GM12864 (cell line): ENCODE measurements at places on chromosomes 7 and 10.

GRCh38 chr7:73865738-73866445 lies 4.9 kb downstream of the TMEM270 start:
- DNase-seq: no peak

- no peak for DNase-seq
Observed at GRCh38 chr7:74064696-74065095, 18.9 kb upstream of the LIMK1 start.

DNA sequence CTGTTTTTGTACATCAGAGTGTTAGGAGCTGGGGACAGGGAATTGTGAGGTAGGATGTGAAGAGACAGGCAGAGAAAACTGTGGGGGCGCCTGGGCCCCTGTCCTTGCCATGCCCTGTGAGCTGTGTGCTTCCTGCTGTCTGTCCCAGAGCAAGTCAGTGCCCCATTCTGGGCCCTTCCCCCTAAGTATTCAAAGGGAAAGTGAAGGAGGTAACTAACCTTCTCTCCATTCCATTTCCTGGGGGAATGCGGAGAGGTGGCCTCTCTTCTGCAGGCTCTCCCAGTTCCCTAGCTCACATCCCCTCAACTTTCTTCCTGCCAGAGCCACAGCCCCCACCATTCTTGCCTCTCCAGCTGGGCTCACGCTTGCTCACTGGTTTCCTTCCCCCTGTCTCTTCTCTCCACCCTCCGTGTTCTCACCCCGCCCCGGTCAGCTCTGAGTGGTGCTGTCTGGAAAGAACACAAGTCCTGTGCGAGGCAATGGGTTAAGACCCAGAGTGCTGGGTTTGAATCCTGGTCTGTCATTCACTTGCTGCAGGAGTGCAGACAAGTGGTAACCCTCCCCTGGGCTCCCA lies 9.7 kb upstream of the VSIR start:
- no peak for DNase-seq

- no peak for DNase-seq
Observed at GRCh38 chr10:71978988-71979691, 14.9 kb downstream of the CHST3 start.

GRCh38 chr7:115952832-115953231 lies 77.7 kb downstream of the TFEC start:
- DNase-seq: no peak

- no peak for DNase-seq
Observed at GRCh38 chr10:1774796-1775195, 37.5 kb upstream of the ADARB2 start.

DNA sequence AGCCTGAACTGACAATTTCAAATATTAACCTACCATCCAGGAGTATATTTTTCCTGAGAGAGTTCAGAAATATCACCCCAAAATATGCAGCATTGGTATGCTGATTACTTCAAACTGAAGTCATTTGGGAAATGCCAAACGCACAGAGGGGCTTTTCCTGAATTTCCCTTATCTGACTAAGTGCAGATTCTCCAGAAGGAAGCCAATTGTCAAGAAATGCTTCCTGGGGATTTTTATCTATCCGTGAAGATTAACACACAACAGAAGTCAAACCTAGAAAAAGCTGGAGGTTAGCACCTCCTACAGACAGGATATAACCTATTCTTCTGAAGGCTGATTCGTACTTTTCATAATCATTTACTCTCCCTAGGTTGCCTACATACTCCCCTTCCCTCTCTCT lies 91.0 kb downstream of the AKR1D1 start:
- no peak for DNase-seq

DNA sequence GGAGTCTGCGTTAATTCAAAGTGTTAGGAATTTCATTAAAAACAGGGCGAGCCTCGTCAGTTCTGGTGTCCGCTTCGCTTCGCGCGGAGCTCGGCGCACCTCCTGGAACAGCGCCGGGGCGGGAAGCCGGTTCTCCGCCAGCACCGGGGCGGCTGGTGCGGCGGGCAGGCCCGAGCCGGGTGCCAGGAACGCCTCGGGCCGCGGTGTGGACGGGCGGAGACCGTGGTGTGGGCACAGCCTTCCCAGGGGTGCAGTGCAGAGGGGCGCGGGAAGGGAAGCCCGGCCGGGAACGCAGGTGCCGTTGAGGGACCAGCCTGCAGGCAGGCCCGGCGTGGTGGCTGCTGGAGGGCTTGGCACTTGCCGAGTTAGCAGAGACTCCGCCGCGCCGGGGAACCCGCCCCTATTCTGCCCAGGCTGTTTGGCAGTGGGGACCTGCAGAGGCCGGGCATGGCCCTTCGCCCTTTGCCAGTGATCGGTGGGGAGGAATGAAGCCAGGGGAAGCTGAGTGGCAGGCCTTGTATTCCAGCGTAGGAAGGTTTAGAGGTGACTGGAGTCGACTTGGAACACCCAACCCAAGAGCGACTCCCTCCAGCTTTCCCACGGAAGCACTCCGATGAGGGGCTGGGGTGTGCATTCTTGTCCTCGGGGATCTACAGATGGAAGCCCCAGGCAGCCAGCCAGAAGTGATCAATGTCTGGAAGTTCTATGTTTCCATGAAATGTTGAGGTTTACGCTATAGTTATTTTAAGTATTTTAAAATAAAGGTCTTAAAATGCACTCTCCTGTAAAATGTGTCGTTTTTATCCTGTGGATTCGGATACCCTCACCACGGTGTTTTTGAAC lies 945 bp upstream of the RHEB start:
- DNase-seq: no peak
